ENCODE measurements at places on chromosomes 11 and 22.

DNA sequence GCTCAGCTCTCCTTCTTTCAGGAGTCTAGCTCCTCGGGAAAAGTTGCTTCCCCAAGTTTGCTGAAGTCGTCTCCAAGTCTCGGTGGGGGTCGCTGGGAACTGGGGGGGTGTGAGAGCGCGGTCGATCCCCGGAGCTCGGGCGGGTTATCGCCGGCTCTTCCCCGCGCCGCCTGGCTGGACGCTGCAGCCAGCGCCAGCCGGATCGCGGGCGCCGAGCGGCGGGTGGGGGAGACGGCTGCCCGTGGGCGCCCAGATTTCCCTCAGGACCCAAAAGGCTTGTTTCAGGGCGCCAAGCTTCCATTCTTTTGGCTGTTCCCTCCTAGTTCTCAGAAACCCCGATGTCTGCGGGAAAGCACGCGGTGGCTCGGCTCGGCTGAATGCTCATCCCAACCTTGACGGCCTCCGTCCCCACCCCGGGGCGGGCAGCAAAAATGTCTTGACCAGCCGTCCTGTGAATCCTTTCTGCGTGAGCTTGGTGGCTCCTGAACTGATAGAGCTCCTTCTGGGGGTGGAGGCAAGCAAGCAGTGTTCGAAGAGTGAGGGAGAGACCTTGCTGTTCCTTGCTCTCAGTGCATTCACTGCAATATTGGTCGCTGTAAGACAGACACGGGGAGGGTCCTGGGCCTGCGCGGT lies 1.7 kb downstream of the ZBTB16 start:
- DNase-seq, result peak; percentile 85

GRCh38 chr11:73757598-73757997 lies 3.3 kb downstream of the RAB6A start:
- no peak for DNase-seq

DNA sequence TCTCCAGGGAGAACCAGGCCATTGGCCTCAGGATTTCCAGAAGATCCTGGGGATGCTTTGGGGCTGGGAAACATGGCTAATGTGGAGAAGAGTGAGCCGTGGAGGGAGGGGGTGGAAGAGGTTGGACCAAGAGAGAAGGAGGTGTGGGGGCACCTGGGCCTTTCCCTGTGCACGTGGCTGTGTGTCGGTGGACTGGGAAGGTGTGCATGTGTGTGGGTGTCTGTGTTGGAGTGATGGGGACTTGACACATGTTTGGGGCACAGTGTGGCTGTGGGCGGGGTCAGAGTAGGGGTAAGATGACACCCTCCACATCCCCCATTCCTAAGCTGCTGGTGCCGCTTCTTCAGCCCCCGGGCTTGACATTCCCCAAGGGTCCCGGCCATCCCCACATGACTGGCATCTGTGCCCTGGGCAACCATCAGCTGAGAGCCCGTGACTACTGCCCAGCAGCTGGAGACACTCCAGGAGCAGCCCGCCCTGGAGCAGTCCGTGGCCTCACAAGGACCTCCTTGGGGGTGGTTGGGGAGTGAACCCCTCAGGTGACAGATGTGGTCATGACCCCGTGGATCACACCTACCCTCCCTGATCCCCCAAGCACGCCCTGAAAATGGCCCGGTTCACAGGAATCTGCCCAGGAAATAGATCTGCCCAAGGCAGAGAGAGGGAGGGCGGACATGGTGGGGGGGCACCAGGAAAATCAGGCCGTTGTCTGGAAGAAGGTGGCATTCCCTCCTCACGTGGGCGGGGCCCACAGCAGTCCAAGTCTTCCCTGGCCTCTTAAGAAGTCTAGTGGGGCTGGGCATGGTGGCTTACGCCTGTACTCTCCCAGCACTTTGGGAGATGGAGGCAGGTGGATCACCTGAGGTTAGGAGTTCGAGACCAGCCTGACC lies 34.8 kb upstream of the SOX10 start:
- no peak for DNase-seq

DNA sequence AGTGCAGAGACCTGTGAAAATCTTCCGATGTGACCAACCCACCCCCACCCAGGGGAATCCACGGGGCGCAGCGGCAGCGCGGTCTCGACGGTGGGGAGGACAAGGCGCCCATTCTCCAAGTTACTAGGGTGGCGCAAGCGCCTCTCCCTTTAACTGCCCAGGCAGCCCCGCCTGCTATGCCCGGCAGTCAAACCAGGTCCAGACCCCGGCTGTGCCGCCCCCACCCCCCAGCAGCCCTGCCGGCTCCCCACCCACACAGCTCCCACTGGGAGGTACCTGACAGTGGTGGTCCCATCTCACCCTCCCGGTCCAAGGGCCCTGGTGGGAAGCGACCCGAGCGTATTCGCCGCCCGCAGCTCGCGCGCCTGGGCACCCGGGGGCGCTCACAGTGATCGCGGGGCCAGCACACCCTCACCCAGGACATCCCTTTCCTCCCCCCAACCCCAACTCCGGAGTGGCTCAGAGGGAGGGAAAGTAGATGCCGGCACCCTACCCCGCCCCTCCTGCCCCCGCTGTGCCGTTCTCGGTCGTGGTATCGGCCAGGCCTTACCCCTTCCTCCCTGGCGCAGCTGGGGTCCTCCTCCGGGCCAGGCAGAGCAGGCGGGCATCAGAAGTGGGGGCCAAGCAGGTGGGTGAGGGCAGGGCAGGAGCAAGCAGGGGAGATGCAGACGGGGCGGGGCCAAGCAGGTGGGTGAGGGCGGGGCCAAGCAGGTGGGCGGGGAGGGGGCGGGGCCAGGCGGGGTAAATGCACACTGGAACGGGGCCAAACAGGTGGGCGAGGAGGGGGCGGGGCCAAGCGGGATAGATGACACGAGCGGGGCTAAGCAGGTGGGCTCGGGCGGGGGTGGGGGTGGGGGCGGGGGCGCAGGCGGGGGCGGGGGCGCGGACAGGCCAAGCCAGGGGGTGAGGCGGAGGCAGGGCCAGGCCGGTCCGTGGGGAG lies at the start of gene TRPM5:
TRPM5 (minus strand) TSS at position 634 of the 940 bp plus-strand sequence. CDS start 21,478 bp downstream, outside the sequence.
- DNase-seq, result no peak

GRCh38 chr11:8832571-8833260 lies 78.3 kb upstream of the AKIP1 start:
- DNase-seq, result peak; percentile 60

DNA sequence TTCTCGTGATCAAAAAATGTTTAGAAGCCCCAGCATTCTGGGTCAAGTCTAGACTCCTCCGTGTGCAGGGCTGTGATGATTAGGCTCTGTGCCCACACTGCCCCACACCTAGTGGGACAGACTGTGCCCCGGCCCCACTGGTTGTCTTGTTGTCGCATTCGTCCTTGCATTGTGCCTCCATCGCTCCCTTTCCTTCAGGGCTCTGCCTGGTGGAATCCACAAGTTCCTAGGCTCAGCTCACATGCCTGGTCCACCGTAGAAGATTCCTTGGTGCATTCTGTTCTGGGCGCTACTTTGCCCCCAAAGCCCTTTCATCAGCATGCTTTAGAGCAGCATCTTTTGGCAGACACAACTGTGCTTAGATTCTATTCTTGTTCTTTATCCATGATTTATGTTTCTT lies 23.5 kb upstream of the THY1 start:
- DNase-seq, result no peak

- DNase-seq, result no peak
Measured at GRCh38 chr11:78099666-78100065, 20.0 kb upstream of the NDUFC2 start.

DNA sequence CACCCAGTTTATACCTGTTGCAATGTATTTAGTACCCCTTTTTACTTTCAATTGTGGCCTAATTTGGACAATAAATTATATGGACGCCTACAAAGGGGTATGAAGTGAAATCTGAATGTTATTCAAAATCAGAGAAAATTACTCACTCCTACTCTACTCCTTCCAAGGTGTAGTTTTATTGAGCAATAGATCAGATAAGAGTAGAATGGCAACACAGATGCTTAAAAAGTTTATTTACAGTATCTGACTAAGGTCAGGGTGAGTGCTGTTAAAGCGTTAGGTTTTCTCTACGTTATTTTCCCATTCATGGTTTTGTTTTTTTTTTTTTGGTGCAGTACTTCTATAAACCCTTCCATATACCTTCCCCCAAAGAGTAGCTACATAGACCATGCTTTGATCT lies 805.6 kb downstream of the KCNA4 start:
- DNase-seq, result no peak

DNA sequence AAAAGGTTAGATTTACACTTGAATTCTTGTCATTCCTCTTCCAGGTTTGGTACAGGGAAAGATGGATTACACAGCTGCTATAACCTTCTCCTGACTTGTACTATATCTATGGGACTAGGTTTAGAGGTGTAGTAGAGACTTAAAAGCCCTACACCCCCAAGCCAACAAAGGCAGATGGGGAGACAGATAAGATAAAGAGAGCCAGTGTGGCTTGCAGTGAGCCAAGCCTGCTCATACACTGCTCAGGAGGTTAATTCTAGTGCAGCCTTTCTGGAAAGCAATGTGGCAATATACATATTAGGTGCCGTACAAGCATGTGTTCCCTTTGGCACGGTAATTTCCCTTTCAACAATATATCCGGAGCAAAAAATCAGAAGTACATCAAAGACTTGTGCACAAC lies 10.8 kb downstream of the SIK3 start:
- no peak for DNase-seq

- DNase-seq, result peak; percentile 42
Measured at GRCh38 chr22:46507451-46508425, 29.7 kb downstream of the CELSR1 start.

- DNase-seq, result no peak
Measured at GRCh38 chr22:44385781-44386180, 73.0 kb upstream of the SHISAL1 start.

GRCh38 chr22:37643225-37643847 lies 3.9 kb downstream of the SH3BP1 start:
- DNase-seq, result peak; percentile 89

DNA sequence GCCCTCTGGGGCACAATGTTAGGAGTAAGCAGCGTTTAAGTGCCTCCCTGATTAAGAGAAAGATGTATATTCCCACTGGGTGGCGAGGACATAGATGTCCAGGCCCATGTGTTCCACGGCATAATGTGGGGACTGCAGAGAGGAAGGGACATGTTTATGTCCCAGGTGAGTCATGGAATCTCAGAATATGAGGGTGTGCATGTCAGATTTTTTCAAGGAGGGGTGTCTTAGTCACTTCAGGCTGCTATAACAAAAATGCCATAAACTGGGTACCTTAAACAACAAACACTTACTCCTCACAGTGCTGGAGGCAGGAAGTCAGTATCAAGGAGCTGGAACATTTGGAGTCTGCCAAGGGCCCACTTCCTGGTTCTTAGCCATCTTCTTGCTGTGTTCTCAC lies 55.1 kb downstream of the BCR start:
- no peak for DNase-seq

Measured in retina (tissue), 1 donor.